Bladder microvascular endothelial cell (primary cell): ENCODE measurements at places on chromosomes 16 and 17. TPM values are rescaled to one million over a fixed set of nuclear protein-coding genes. Genes with fewer than 3 reads are reported as not detected.

DNAH9 gene
- total RNA-seq = not detected in 2 replicates

CDH1 gene
- total RNA-seq = not detected in 2 replicates

KIF2B gene
- total RNA-seq = not detected in 2 replicates

TVP23A gene
- not detected in 2 replicates for total RNA-seq

PITPNM3 gene
- 0.13 and 0.16 TPM in 2 replicates for total RNA-seq

CCL17 gene
- total RNA-seq = not detected in 2 replicates

CDIPT gene
- total RNA-seq = 63.0 and 90.8 TPM in 2 replicates

MFAP4 gene
- not detected in 2 replicates for total RNA-seq

SLC6A2 gene
- 0.38 TPM in 1 of 2 replicates, not detected in the other for total RNA-seq

GFAP gene
- 0.16 TPM in 1 of 2 replicates, not detected in the other for total RNA-seq

TAT gene
- not detected in 2 replicates for total RNA-seq

CMTM1 gene
- 1.1 and 2.9 TPM in 2 replicates for total RNA-seq

SLFN14 gene
- total RNA-seq = not detected in 2 replicates

TBC1D3B gene
- total RNA-seq = 0.97 and 2.6 TPM in 2 replicates
